ENCODE measurements at places on chromosomes 16 and 17. TPM values are rescaled to one million over a fixed set of nuclear protein-coding genes. Genes with fewer than 3 reads are reported as not detected.

RNU2-1 gene
- total RNA-seq = 5,509 TPM

ABCC1 gene
- total RNA-seq = 50.3 TPM

CRYBA1 gene
- total RNA-seq = not detected

CRISPLD2 gene
- 0.41 TPM for total RNA-seq

MYOCD gene
- not detected for total RNA-seq

OR2C1 gene
- not detected for total RNA-seq

SCIMP gene
- total RNA-seq = not detected
